Anterior cingulate cortex (tissue), 58 donors: ENCODE measurements at places on chromosomes 2 and 18.

DNA sequence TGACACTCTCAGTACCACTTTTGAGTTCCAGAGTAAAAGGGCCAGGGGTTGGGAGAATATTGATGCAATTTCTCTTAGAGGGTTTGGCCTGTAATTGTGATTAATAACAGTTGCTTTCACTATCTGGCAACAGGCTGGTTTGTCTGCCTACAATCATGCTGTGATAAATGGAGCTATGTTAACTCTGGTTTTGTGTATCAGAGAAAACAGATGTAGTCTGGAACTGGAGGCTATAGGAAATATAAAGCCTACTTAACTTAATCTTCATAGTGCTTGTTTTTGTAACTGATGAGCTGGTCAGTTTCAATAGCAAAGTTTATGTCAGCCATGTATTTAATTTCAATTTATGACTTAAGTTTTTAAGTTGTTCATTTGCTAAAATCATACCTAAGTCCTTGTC lies 138.0 kb downstream of the AGPS start:
- no peak for DNase-seq

GRCh38 chr2:154143105-154143504 lies 271.4 kb downstream of the GALNT13 start:
- DNase-seq = no peak

- no peak for DNase-seq
Measured at GRCh38 chr2:233023761-233024410, 8.6 kb upstream of the NEU2 start.

- DNase-seq = no peak
Measured at GRCh38 chr2:226860087-226860486, 24.2 kb downstream of the RHBDD1 start.

DNA sequence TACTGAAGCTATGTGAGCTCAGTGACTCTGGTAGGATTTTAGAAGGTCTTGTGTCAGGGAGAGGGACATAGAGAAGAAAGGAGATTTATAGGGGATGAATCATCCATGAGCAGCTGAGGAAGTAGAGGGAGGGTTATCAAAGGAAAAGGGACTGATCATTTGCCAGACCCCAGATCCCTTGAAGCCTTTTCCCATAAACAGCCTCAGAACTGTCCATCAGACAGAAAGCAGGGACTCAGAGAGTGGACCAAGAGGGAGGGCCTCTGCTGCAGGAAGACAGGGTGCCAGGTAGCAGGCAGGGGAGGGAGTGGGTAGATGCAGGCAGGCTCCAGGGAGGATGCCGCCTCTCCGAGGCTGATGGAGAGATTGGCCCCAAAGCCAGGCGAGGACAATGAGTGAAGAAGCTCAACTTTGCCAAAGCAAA lies 133.9 kb downstream of the TNS1 start:
- no peak for DNase-seq

DNA sequence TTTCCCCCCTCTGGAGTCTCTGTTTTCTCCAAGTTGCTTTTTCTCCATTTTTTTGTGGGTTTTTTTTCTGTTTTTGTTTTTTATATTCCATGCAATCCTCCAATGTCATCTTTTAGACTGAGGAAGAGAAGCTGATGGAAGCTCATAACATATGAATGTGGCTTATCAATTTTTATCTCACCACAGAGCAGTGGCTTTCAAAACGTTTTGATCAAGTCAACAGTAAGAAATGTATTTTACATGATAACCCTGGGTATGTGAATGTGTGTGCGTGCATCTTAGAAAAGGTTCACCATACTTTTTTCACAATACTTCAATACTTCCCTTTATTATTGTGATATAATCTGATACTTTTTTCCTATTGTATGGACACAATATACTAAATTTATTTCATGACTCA lies 64.6 kb upstream of the CDCA7 start:
- DNase-seq = no peak

DNA sequence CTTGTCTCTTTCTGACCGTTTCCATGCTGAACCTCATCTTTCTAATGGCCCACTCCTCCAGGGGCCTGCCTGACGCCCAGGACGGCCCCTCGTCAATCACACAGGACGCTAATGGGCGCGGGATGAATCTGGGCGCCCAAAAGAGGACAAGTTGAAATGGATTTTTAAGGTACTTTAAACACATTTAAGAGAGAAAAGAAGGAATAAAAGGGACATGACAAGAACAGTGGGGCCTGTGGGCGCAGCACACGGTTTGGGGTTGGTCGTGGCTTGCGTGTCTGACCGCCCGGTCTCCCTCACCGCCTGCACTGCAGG lies 607 bp upstream of the UBE2F start:
- DNase-seq = no peak

DNA sequence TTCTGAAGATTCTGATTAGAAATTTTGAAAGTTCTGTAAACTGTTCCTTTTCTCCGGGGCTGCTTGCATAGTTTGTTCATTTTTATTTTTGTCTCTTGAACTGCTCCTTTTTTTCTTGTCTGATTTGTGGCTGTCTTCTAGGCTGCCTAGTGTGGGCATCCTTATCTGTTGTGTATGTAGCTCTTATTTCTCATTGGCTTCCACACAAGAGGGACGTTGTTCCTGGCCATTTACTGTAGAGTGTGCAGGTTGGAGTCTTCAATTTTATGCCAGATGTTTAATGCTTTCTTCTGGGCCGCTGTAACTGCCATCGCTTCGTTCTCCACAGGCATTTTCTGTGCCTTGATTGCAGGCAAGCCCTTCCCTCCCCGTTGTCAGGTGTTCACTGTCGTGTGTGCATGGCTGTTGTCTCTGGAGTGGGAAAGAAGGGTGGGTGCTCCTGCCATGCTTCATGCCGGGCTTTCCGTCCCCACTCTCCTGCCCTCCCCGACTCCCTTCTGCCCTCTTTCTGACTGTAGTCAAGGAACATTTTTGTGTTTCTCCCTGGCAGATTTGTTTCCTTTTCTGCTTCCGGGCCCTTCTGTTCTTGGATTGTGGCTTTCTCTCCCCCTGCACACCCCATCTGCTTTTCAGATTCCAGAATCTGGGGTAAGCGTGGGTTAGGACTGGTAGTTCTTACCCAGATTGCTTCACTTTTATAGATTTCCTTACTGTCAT lies 15.5 kb downstream of the CEP192 start:
- DNase-seq = peak; percentile 6

- no peak for DNase-seq
Measured at GRCh38 chr2:209160800-209161588, 262.9 kb upstream of the MAP2 start.

DNA sequence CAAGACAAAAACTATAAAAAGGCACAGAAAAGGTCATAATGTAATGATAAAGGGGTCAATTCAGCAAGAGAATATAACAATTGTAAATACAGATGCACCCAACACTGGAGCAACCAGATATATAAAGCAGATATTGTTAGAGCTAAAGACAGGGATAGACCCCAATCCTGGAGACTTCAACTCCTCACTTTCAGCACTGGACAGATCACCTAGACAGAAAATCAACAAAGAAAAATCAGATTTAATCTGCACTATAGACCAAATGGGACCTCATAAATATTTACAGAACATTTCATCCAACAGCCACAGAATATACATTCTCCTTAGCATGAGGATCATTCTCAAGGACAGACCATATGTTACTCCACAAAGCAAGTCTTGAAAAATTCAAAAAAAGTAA lies 114.2 kb downstream of the ROCK1 start:
- DNase-seq = no peak
